Large intestine (tissue), 12 donors: ENCODE measurements at places on chromosomes 3 and 15. TPM values are rescaled to one million over a fixed set of nuclear protein-coding genes. Genes with fewer than 3 reads are reported as not detected.

WDR93 gene
- 0.30 TPM for polyA plus RNA-seq

LTF gene
- 2.6 TPM for polyA plus RNA-seq

CTXND1 gene
- polyA plus RNA-seq, result 0.70 TPM

FAN1 gene
- polyA plus RNA-seq, result 19.3 TPM

FOXL2NB gene
- not detected for polyA plus RNA-seq

STRC gene
- 10.9 TPM for polyA plus RNA-seq
